ENCODE measurements at places on chromosomes 12 and 14. TPM values are rescaled to one million over a fixed set of nuclear protein-coding genes. Genes with fewer than 3 reads are reported as not detected.
A peak's percentile ranks its signal among the peaks of the same experiment; 100 is the strongest.

- DNase-seq, result peak; percentile 55
Observed at GRCh38 chr12:6273541-6274230, 36.8 kb upstream of the PLEKHG6 start.

Gene MED13L
- 17.1 TPM for polyA plus RNA-seq

- no peak for DNase-seq
Observed at GRCh38 chr12:85466890-85467289, 186.9 kb downstream of the ALX1 start.

Gene TMEM121
- 9.1 TPM for polyA plus RNA-seq

DNA sequence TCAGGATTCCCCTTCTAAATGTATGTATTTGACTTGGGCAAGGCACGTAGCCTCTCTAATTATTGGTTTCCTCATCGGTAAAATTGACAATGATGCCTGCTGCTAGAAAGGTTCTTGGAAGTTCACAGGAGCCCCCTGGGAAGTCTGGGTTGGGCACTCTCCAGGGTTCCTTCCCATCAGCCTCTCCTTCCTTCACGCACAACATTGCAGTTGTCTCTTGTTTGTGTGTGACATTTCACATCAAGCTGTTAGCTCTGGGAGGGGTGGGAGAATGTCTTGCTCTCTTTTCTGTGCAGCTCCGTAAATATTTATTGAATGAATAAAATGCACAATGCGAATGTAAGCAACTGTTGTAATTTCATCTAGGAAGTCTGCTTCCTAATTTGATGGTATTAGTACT is 153.2 kb upstream of the PRICKLE1 start:
- DNase-seq, result no peak

Gene RAB15
- 14.8 TPM for polyA plus RNA-seq

DNA sequence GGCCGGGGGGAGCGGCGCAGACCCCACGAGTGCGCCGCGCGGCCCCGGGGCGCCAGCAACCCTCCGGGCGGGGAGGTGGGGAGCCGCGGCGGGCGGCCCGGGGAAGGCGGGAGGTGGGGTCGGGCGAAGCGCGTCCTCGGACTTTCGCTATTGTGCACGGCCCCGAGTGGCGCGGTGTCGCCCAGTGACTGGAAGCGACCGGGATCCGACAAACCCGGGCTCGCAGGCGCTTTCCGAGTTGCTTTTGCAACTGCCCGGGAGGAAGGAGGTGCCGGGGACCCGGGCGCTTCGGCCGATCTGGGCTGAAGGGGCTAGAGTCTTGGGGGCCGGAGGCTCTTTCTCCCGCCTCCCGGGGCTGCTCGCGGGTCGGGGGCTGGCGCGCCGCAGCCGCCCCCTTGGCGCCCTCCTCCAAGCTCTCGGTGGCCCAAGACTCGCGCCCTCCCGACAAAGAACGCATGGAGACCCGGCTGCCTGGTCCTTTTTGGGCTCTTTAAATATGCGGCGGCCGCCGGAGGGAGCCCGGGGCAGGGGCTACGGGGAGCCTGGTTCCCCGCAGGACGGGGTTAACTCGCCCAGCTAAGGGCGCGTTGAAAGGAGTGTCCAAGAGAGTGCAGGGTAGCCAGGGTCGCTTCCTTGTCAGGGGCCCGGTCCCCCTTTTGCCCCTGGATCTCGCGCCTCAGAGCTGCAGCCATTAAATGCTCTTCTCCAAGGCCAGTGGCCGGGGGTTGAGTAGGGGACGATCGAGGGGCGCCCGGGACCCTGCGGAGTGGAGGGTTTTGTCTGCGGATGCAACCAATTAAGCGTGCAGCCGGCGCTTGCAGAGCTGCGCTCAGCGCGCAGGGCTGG is 1.4 kb downstream of the HMGA2 start:
- peak; percentile 41 for DNase-seq

Gene FAM222A
- 4.2 TPM for polyA plus RNA-seq

DNA sequence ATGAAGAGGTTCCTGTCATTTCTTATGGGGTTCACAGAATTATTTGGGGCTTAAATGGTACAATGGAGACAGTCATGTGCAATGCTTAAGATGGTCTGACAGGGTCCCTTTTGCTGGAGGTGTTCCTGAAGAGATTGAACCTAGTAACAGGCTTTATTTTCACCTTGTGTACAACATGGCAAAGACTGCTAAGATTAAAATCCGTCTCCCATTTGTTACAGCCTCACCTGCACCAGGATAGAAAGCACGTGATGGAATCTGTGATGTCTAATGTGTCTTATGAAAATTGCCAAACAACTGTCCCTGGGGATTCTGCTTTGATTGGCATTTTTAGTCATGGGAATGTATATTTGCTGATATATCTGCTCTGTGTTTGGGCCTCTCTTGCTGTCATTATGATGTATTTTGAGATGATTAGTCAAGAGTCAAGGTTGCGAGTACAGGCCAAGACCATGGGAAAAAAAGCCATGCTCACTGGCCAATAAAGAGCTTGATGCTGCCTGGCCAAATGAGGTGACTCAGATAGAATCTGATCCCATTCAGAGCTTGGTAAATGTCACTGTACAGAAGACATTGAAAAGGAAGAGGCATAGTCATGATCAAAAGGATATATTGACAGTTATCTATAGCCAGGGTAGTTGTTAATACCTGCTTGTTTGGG is 96.1 kb downstream of the FLRT2 start:
- no peak for DNase-seq

Gene HEBP1
- polyA plus RNA-seq, result 17.9 TPM

Gene BBOF1
- 1.9 TPM for polyA plus RNA-seq

DNA sequence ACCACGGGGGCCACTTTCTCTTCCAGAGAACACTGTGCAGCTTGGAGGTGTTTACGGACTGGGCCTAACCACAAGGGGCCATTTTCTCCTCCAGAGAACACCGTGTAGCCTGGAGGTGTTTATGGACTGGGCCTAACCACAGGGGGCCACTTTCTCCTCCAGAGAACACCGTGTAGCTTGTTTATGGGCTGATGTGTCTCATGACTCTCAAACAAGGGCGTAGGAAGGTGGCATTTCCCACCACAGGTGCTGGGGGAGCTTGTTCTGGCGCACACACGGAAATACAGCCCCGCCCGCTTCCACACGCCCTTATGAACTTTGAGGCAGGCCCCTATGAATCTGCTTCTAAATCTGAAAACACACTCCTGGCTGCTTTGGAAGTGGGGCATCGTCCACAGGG is 174.6 kb upstream of the SFSWAP start:
- DNase-seq, result no peak

GRCh38 chr12:52311285-52311648 is 9.9 kb downstream of the KRT83 start:
- no peak for DNase-seq

DNA sequence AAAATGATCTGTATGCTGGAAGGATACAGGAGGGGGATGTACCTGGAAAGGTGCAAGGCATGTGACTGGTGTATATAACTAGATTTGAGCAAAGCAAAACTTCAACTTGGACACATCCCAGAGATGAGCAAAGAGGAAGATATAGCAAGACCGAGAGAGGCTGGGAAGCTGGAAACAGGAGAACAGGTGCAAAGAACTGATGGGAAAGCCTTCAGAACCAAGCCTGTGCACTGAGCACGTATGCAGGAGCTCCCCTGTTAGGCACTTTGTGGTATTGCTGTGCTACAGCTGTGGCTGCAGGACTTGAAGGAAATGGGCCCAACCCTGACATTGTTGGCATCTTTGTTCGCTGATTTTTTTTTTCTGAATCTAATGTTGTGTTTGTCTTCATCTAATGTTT is 120.7 kb upstream of the PWP1 start:
- no peak for DNase-seq

DNA sequence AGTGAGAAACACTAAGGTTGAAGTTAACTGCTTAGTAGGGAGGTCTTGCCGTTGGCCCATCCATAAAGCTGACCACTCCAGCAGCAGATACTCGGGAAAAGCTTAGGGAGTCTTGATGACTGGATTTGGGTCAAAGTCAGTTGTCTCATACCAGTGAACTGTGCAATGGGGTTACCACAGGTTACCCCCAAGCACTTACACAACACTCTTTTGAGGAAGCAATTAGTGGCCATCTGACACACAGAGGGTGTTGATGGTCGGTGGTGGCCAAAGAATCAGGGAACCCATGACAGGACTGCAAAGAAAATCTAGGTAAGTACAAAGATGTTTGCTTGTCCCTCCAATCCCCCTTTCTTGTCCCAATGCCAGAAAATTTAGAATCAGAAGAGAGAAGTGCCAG is 410.2 kb downstream of the APAF1 start:
- no peak for DNase-seq

All from SK-N-SH (cell line).